Progenitor cell of endocrine pancreas (in vitro differentiated cells): ENCODE measurements at places on chromosomes 2 and 18. TPM values are rescaled to one million over a fixed set of nuclear protein-coding genes. Genes with fewer than 3 reads are reported as not detected.

GRCh38 chr18:62324917-62325805 lies at the start of gene TNFRSF11A:
TNFRSF11A (plus strand) TSS chr18:62325310; CDS start chr18:62325353, 43 bp downstream.
- peak; percentile 51 for DNase-seq
- H3K4me3 ChIP-seq, result peak within 1 kb of the TSS; percentile 70
- peaks cover 78% of the 10 kb centered on the region for H3K27me3 ChIP-seq
- H3K4me1 ChIP-seq, result peaks cover 16% of the 10 kb centered on the region
- H3K36me3 ChIP-seq, result no peaks in the 10 kb centered on the region

GRCh38 chr2:238847841-238848690 lies at the start of gene TWIST2:
TWIST2 (plus strand) TSS chr2:238848085; CDS start chr2:238848216, 131 bp downstream.
- H3K27ac ChIP-seq, result no peak within 1 kb of the TSS
- peak within 1 kb of the TSS; percentile 48 for H3K4me3 ChIP-seq

DNA sequence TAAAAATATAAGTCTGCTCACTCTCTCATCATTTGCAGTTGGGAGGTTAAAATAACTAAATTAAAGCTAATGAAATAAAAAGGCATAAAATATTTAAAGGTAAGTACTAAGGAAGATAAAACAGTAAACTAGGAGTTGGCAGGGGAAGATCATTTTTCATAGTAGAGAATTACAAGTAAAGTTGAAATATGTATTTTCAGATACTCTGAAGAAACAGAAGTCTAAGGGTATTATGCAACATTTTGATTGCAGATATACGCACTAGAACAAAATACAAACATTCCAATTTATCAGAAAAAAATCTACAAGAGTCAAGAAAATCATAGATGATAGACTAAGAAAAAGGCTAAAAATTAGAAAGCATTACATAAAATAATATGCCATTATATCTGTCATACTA lies 167.6 kb upstream of the CTAGE1 start:
- no peak overlapping the region for H3K27ac ChIP-seq
- DNase-seq, result no peak
- H3K4me1 ChIP-seq, result peaks cover 6% of the 10 kb centered on the region
- H3K36me3 ChIP-seq, result no peaks in the 10 kb centered on the region
- H3K27me3 ChIP-seq, result peaks cover 1% of the 10 kb centered on the region

GRCh38 chr2:101446869-101447268 lies 28.0 kb downstream of the RFX8 start:
- H3K27me3 ChIP-seq, result peaks cover 10% of the 10 kb centered on the region
- no peaks in the 10 kb centered on the region for H3K36me3 ChIP-seq
- no peak overlapping the region for H3K4me3 ChIP-seq
- no peak overlapping the region for H3K27ac ChIP-seq
- no peak for DNase-seq

GRCh38 chr2:165277860-165278656 lies 38.8 kb downstream of the SCN2A start:
- no peak overlapping the region for H3K4me3 ChIP-seq
- peaks cover 6% of the 10 kb centered on the region for H3K4me1 ChIP-seq
- no peak overlapping the region for H3K27ac ChIP-seq
- no peaks in the 10 kb centered on the region for H3K36me3 ChIP-seq
- DNase-seq, result no peak
- H3K27me3 ChIP-seq, result no peaks in the 10 kb centered on the region

DNA sequence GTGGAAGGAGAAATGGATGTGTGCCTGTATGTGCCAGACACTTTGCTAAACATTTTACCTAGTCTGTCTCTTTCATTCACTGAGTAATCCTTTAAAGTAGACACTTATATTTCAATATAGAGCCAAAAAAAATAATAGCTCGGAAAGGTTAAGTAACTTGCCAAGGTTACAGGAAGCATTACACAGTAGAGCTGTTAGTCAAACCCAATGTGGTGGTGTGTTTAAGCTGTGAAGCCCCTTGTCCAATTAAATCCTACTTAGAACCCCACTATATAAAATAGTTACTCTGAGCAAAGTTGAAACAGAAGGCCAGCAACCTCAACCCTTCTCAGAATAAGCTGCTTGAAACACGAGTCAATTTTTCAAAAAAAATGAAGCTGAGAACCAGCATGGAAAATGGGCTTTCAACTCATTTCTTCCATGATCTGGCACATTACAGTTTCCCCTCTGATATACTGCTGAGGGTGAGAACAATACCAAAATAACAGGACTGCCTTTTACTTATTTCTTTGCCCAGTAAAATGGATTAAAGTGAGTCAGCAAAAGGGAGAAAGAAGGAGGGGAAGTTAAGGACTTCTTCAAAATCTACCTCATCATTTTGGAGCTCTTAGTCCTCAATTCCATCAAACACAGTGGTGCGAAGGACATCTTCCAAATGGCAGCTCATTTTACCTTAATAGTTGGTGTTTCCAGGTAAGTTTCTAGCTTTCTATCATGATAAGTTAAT lies 7.9 kb downstream of the RDH14 start:
- H3K4me3 ChIP-seq, result no peak overlapping the region
- no peak overlapping the region for H3K27ac ChIP-seq
- DNase-seq, result no peak
- H3K36me3 ChIP-seq, result peaks cover 8% of the 10 kb centered on the region

DNA sequence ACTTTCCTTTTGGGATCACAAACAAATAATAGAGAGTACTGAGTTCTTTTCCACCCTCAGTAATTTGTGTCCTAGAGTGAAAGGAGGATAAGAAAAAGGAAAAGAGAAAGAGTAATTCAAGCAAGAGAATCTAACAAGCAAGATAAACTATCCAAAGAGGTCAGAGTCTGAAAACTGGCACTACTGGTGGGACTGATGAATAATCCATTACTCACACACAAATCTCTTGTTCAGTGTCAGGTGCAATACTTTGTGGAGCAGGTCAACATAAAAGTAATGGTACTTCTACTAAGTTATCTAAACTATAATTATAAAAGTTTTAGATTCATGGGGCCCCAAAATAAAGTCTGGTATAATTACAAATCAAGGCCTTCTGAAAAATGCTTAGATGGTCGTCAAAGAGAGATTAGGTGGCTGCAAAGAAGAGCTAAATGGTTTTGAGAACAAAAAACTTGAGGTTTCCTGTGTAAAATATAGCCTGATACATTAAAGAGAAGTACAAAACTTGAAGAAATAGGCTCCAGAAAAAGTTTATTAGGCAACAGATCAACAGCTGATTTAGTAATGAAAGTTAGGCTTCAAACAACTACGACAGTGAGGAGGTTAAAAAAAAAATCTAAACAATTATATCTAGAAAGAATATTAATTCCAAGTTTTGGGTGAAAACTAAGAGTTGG lies 109.4 kb downstream of the BAZ2B start:
- peak overlapping the region; percentile 69 for H3K27ac ChIP-seq
- no peaks in the 10 kb centered on the region for H3K27me3 ChIP-seq
- no peak overlapping the region for H3K4me3 ChIP-seq
- H3K36me3 ChIP-seq, result peaks cover 2% of the 10 kb centered on the region

GRCh38 chr2:136122661-136123060 lies 4.7 kb upstream of the CXCR4 start:
- peaks cover 39% of the 10 kb centered on the region for H3K4me1 ChIP-seq
- no peak for DNase-seq
- peaks cover 29% of the 10 kb centered on the region for H3K27me3 ChIP-seq
- H3K36me3 ChIP-seq, result no peaks in the 10 kb centered on the region
- no peak overlapping the region for H3K4me3 ChIP-seq

DNA sequence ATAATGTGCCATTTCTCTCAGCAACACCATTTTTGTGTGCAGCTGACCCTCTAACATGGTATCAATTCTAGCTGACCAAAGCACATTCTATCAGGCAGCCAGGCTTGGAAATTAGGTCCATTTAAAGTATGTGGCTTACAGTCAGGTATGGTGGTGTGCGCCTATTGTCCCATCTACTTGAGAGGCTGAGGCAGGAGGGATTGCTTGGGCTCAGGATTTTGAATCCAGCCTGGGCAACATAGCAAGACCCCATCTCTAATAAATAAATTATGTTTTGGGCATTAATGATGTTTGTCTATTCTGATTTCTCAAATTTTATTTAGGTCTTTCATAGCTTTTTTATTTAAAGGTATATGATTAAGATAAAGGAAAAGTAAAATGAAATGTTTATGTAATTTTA lies 63.3 kb downstream of the DNAJC10 start:
- H3K4me3 ChIP-seq, result no peak overlapping the region
- peaks cover 27% of the 10 kb centered on the region for H3K36me3 ChIP-seq
- H3K27ac ChIP-seq, result no peak overlapping the region
- H3K4me1 ChIP-seq, result peaks cover 2% of the 10 kb centered on the region

DNA sequence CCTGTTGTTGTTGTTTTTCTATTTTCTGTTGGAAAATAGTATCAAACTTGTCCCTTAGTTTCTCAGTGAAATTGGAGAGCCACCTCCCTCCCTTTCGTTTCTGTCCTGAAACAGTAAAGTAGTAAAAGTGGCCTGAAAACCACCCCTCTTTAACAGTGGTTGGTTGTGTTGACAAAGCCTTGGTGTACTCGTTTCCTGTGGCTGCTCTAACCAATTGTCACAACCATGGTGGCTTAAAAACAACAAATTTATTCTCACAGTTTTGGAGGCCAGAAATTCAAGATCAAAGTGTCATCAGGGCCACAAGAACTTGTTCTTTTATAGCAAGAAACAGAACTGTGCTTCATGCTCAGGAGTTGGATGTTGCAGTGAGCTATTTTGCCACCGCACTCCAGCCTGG lies 4.0 kb upstream of the DYSF start:
- no peak overlapping the region for H3K27ac ChIP-seq
- peaks cover 3% of the 10 kb centered on the region for H3K4me1 ChIP-seq
- H3K4me3 ChIP-seq, result no peak overlapping the region
- H3K36me3 ChIP-seq, result peaks cover 3% of the 10 kb centered on the region
- no peak for DNase-seq
- peaks cover 32% of the 10 kb centered on the region for H3K27me3 ChIP-seq

- H3K4me3 ChIP-seq, result no peak overlapping the region
- H3K4me1 ChIP-seq, result peaks cover 2% of the 10 kb centered on the region
- H3K27ac ChIP-seq, result peak overlapping the region; percentile 56
- no peaks in the 10 kb centered on the region for H3K27me3 ChIP-seq
Observed at GRCh38 chr18:23493654-23494053, 9.7 kb upstream of the RMC1 start.

GRCh38 chr2:71282493-71282892 lies 49.1 kb upstream of the ZNF638 start:
- no peak for DNase-seq
- H3K4me1 ChIP-seq, result peaks cover 2% of the 10 kb centered on the region
- H3K27me3 ChIP-seq, result peaks cover 47% of the 10 kb centered on the region
- no peaks in the 10 kb centered on the region for H3K36me3 ChIP-seq
- H3K4me3 ChIP-seq, result no peak overlapping the region

- H3K36me3 ChIP-seq, result peaks cover 7% of the 10 kb centered on the region
- H3K27me3 ChIP-seq, result no peaks in the 10 kb centered on the region
- DNase-seq, result no peak
- peaks cover 11% of the 10 kb centered on the region for H3K4me1 ChIP-seq
Observed at GRCh38 chr2:235512699-235513053, 18.8 kb downstream of the AGAP1 start.

GRCh38 chr2:62363166-62363565 lies 142.8 kb downstream of the TMEM17 start:
- no peak overlapping the region for H3K4me3 ChIP-seq
- H3K4me1 ChIP-seq, result no peaks in the 10 kb centered on the region

- no peak for DNase-seq
- peaks cover 16% of the 10 kb centered on the region for H3K36me3 ChIP-seq
- H3K4me1 ChIP-seq, result no peaks in the 10 kb centered on the region
- no peaks in the 10 kb centered on the region for H3K27me3 ChIP-seq
- peak overlapping the region; percentile 24 for H3K27ac ChIP-seq
- H3K4me3 ChIP-seq, result no peak overlapping the region
Observed at GRCh38 chr2:224513991-224514390, 71.2 kb downstream of the CUL3 start.

DNA sequence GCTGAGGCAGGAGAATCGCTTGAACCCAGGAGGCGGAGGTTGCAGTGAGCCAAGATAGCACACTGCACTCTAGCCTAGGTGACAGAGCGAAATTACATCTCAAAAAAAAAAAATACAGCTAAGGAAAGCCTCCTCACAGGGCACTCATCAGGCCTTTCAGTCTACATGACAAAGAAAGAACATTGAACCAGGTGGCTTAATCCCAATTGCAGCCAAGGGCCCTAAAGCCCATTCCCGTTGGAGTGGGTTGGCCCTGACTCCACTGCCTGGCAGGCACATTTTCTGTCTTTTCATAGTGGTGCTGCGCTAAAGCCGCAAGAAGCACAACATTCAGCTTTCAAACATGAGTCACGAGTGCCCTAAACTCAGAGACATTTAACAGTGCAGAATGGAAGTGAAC lies 372.5 kb downstream of the RNF144A start:
- DNase-seq, result no peak
- no peaks in the 10 kb centered on the region for H3K4me1 ChIP-seq
- no peak overlapping the region for H3K4me3 ChIP-seq

DNA sequence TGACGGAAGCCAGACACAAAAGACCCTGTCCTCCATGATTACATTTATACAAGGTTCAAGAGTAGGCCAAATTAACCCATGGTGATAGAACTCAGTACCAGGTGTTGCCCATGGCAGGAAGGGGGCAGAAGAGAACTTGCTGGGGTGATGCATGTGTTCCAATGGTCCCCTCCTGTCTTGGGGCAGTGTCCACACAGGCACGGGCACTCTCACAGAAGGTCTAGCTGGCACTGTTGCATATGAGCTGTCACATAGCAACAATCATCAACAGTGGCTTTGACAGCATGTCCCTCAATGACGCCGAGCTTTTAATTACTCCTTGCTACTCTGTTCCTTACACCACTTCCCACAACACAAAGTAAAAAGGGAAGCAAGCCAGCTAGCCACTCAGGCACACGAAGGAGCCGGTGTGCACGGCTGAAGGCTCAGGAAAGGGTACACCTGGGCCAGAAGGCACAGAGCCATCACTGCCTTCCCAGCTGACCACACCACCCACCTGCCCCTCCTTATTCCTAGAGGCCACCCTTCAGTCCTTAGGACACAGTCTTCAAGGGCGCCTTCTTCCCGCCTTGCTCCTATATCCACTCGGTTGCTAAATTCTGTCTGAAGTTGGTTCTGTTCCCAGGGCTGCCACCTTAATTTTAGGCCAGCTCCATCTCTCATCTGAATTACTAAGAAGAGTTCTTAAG lies 28.9 kb downstream of the RPL31 start:
- no peaks in the 10 kb centered on the region for H3K27me3 ChIP-seq
- no peak for DNase-seq
- H3K27ac ChIP-seq, result no peak overlapping the region
- H3K4me1 ChIP-seq, result peaks cover 9% of the 10 kb centered on the region
- H3K4me3 ChIP-seq, result no peak overlapping the region
- H3K36me3 ChIP-seq, result peaks cover 28% of the 10 kb centered on the region

DNA sequence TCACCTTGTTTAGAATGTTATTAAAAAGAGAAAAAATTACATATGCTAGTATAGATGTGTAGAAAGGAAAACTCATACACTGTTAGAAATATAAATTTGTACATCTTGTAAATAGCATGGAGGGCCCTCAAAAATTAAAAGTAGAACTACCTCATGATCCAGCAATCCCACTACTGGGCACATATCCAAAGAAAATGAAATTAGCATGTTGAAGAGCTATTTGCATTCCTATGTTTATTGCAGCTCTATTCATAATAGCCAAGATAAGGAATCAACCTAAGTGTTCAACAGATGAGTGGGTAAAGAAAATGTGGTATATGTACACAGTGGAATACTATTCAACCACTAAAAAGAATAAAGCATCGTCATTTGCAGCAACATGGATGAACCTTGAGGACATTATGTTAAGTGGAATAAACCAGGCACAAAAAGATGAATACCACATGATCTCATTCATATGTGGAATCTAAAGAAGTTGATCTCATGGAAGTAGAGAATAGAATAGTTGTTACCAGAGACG lies 251.5 kb upstream of the THUMPD2 start:
- no peaks in the 10 kb centered on the region for H3K36me3 ChIP-seq
- no peaks in the 10 kb centered on the region for H3K27me3 ChIP-seq
- no peak overlapping the region for H3K27ac ChIP-seq

The TRMT61B gene
- total RNA-seq, result 22.6 and 26.0 TPM in 2 replicates

The MC2R gene
- not detected in 2 replicates for total RNA-seq

The IL36RN gene
- total RNA-seq, result 0.13 TPM in 1 of 2 replicates, not detected in the other

The CDH7 gene
- total RNA-seq, result 6.5 and 9.2 TPM in 2 replicates

The IL36A gene
- not detected in 2 replicates for total RNA-seq

The ALPG gene
- total RNA-seq, result not detected in 2 replicates

The KCNG2 gene
- total RNA-seq, result not detected in 2 replicates
